Motor neuron (in vitro differentiated cells): ENCODE measurements at places on chromosomes 12 and 14. TPM values are rescaled to one million over a fixed set of nuclear protein-coding genes. Genes with fewer than 3 reads are reported as not detected.

DNA sequence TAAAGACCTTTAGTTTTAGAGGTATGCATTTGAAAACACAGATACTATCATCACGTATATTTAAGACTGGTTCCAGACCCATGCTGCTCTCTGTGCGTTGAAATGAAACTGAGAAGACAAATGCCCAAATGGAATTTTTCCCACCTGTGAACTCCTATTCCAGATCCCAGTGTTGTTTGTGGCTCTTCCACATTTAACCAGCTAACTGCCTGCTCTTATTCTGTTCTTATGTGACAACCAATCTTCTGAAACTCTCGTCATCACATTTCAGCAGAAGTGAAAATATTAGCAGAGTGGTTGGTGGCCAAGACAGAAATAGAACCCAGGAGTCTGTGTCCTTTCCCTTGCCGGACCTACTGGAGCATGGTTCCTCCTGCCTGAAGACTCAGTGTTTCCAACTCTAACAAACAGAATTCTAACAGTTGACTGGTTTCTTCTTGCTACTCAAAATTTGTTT lies 460.2 kb downstream of the RAD51B start:
- ATAC-seq, result no peak

DNA sequence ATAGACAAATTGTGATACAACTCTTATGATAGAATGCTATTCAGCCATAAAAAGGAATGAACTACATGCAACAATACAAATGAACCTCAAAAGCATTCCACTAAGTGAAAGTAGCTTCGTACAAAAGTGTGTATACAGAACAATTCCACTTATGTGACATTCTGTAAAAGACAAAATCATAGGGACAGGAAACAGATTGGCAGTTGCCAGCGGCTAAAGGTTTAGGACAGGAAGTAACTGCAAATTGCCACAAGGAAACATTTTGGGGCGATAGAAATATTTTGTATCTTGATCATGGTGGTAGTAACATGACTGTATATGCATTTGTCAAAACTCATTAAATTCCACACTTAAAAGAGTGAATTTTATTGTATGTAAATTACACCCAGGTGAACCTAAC lies 113.4 kb downstream of the CAPZA3 start:
- ATAC-seq, result no peak

DNA sequence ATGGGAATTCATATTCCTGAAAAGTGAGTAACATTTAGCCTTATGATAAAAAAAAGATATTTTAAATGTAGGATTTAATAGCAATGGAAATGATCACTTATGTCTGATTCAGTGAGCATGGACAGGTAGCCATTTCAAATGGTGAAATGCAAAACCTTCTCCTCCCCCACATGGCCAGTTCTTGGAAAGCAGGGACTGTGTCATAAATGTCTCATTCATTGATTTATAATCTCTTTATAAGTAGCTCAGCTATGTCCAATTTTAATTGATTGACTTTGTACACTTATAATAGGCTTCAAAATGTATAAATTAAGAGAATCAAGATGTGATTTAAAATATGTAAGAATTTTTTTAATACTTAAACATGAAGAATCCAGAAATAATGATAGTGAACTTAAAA lies 24.6 kb upstream of the SCFD1 start:
- ATAC-seq, result no peak

- ATAC-seq, result no peak
Measured at GRCh38 chr12:69094606-69095216, 144.7 kb upstream of the CPSF6 start.

DNA sequence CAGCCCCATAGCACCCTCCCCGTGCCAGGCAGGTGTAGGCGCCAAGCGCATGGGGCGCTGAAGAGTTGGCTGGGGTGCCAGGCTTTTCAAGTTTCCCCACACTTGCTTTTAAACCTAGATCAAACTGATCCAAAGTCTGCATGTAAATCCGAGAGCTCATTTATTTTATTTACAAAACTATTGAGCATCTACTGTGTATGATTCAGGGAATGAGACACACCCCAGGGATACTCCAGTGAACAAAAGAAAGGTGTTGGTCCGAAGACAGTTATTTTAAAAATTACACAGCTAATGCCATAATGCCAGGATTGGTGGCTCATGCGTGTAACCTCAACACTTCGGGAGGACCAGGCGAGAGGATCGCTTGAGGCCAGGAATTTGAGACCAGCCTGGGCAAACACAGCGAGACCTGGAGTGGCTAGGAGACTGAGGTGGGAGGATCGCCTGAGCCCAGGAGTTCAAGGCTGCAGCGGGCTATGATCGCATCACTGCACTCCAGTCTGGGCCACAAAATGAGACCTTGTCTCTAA lies 780 bp upstream of the SLC41A2 start:
- ATAC-seq, result no peak

GRCh38 chr12:2792671-2793500 lies 1.9 kb upstream of the FKBP4 start:
- no peak for ATAC-seq

DNA sequence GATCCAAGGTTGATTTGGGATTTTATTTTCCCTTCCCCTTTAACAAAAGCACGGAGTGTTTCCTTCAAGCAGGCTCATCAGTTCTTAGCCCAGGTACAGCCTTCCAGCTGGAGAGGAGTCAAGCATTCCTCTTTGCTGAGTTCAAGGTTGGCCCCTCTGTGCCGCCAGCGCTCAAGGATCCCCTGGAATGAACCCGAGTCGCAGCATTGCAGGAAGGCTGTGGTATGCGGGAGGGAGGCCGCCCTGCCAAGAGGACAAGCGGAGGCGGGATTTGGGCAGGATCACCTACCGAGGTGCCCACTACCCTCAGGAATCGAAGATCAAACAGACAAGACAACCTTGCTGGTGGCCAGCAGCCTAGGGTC lies 53.9 kb upstream of the NCOR2 start:
- no peak for ATAC-seq

DNA sequence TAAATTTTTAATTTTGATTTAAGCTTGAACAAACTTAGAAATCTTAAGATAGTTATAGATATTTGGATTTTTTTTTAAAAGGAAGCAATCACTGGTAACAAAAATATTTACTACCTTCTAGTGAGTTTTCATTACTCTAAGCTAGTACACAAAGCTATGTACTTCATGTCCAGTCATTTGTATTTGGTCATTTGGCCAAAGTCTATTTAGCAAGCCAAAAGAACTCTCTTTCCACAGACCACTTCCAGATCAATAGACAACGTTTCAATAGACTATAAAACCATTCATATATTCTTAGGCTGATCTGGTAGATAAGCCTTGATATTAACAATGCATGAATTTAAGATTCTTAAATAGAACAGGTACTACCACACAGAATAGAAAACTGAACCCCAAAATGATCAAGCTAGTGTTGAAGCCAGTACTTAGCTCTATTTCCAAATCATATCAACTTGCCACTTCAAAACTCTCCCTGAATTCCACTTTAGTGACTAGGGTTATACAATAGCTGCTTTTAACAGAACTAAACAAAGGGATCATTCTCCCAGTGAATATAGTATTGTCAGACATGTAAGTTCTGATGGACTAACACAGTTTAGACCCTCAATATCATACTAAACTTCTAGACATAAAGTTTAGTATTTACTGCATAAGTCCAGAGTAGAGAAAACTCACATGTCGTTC lies 21.7 kb downstream of the CAPRIN2 start:
- ATAC-seq, result no peak

DNA sequence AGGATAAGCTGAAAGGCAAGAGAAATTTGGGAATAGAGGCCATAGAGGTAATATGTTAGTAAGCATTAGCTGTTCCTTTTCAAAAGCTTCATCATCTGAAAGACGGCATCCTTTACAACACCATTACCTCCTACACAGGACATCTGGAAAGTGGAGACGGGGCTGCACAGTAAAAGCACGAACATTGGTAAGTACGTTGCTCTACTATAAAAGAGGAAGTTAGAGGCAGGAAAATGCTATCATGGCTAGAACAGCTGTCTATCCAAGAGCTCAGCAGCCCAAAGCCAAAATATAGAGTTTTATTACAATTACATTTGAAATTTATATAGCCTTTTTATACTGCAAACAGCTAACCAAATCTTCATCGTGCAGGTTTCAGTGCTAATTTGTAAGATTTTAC lies 172.3 kb upstream of the GRIP1 start:
- no peak for ATAC-seq

UNC79 gene
- total RNA-seq, result 4.2 and 6.1 TPM in 2 replicates

TAPBPL gene
- 16.5 and 18.6 TPM in 2 replicates for total RNA-seq

IFNG-AS1 gene
- total RNA-seq, result not detected in 2 replicates

HOXC12 gene
- total RNA-seq, result 4.3 and 5.2 TPM in 2 replicates

NEUROD4 gene
- total RNA-seq, result 0.42 TPM in 1 of 2 replicates, not detected in the other

EGLN3 gene
- total RNA-seq, result 5.8 and 6.6 TPM in 2 replicates

IPO8 gene
- 7.4 and 11.2 TPM in 2 replicates for total RNA-seq
